EL (cell line): ENCODE measurements at places on chromosomes 5 and 9.

- no peak for DNase-seq
Measured at GRCh38 chr5:175855041-175855720, 16.2 kb upstream of the CPLX2 start.

GRCh38 chr9:23590276-23591000, 235.6 kb downstream of the ELAVL2 start:
- DNase-seq, result no peak

GRCh38 chr5:17896605-17897004, 262.3 kb downstream of the TAF11L14 start:
- DNase-seq, result no peak

- DNase-seq, result peak; percentile 77
Measured at GRCh38 chr9:96856363-96857286, 2.3 kb upstream of the ZNF782 start.

GRCh38 chr5:164593982-164594381, 1088.6 kb downstream of the MAT2B start:
- DNase-seq, result no peak

DNA sequence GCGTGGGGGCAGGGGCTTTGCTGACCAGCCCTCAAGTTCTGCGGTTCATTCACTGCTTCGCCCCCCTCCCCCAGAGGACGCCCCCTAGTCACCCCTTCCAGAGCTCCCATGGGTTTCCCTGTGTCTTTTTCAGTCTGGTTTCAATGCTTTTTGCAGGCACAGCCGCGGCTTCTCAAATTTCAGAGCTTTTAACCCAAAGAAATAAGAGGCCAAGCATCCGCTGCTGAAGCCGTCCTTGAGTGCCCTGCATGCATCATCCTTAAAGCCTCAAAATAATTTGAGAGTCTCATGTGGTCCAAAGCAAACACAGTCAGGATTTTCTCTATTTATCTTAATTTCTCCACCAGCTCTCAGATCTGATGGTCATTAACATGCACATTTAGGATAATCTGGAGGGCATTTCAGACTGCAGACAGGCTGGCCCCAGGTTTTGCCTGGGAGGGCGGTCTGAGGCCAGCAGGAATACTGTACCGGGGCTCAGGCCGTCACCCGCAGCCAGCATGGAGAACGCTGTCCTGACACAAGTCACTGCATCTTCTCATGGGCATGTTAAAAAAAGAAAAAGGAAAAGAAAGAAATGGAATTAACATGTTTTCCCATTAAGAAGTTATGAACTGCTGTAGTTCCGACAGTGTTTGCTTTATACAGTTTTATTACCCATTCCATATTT, 420.8 kb upstream of the IRX4 start:
- no peak for DNase-seq

- no peak for DNase-seq
Measured at GRCh38 chr5:71971862-71972261, 135.4 kb upstream of the MAP1B start.

DNA sequence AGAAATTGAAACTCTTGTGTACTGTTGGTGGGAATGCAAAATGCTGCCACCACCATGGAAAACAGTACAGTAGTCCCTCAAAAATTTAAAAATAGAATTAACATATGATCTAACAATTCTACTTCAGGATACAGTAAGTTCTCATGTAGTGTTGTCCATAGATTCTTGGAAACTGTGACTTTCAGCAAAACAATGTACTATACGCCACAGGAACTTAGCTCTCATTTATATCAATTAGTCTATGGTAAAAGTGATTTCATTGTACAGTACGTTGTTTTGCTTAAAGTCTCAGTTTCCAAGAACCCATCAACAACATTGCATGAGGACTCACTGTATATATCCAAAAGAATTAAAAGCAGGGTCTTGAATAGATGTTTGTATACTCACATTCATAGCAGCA, 233.5 kb upstream of the GAS1 start:
- no peak for DNase-seq

DNA sequence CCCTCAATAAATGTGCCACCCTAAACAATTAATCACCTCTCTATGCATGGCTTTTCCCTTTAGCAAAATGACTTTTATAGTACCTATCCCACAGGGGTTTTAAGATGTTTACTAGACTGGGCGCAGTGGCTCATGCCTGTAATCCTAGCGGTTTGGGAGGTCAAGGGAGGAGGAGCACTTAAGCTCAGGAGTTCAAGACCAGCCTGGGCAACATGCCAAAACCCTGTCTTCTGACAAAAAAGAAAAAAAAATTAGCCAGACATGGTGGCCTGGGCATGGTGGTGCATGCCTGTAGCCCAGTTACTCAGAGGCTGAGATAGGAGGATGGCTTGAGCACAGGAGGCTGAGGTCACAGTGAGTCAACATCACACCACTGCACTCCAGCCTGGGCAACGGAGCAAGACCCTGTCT, 13.5 kb downstream of the SH3TC2 start:
- DNase-seq, result peak; percentile 20

- DNase-seq, result no peak
Measured at GRCh38 chr9:9337129-9337528, 1275.7 kb downstream of the PTPRD start.
